ENCODE measurements at places on chromosomes 1 and 21. TPM values are rescaled to one million over a fixed set of nuclear protein-coding genes. Genes with fewer than 3 reads are reported as not detected.

GJA5 gene
- total RNA-seq: 4.7 TPM

AMY1C gene
- not detected for total RNA-seq

GRCh38 chr1:209988706-209989105, 50.7 kb downstream of the SYT14 start:
- no peak for DNase-seq

DNA sequence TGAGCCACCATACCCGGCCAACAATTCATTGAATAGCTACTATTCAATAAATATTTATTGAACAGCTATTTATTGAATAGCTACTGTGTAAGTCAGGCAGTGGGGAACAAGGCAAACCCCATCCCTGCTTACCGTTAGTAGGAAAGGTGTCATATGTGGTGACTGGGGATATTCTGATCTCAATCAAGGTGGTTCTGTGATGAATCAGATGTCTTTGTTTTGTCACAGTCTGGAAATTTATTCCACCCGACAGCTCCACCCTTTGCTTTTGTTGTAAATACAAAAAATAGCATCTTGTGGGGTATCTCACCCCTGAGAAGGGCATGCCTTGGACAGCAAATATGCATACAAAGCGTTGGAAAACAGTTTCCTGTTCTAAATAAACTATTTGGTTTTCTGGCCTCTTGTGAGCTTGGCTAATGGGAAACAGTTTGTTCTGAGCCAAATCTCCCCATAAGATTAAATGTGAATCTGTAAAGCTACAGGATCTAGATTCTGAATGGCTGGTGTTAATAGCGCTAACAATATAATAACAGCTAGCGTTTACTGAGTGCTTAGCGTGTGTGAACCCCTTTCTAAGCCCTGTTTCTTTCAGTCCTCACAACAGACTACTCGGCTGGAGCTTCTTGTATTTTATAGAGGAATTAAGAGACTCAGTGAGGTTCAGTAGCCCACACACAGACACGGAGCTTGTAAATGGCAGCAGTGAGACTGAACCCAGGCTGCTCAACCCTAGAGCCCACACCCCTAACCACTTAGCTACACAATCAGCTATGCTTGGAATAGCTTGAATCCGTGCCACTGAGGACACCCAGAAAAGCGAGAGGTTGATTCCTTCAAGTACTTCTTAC, 5.5 kb downstream of the PDPN start:
- no peak for DNase-seq
